ENCODE measurements at places on chromosomes 7 and 10.

DNA sequence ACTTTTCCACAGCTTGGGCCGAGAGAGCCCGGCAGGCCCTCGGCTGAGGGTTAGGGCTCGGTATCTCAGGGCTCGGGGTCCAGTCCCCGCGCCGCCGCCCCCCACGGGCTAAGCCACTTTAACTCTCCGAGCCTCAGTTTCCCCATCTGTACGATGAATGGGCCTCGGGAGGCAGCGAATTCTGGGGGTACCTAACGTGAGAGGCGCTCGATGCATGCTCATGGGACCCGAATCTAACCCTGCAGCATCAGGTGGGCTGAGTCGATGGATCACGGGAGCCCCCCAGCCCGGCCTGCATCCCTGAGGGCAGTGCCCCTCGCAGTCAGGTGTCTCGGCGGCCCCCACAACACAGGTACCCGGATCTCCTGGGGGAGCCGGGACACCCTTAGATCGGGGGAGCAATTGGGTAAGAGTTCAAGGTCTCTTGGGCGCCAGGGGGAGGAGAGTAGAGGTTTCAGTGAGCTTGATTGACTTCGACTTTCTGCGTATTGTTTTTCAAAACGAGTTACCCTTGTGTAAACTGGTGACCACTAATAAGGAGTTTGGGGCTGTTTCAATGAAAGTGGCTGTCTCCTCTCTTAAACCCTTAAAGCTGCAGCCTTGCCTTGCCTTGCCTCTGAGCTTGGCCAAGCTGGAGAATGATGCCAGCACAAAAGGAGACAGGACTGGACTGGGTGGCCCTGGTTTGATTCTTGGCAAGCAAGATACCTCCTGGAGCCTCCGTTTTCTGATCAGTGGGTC lies 631 bp downstream of the POR start:
- DNase-seq = peak; percentile 20

GRCh38 chr7:64875658-64876406 lies 27.2 kb upstream of the ZNF273 start:
- no peak for DNase-seq

DNA sequence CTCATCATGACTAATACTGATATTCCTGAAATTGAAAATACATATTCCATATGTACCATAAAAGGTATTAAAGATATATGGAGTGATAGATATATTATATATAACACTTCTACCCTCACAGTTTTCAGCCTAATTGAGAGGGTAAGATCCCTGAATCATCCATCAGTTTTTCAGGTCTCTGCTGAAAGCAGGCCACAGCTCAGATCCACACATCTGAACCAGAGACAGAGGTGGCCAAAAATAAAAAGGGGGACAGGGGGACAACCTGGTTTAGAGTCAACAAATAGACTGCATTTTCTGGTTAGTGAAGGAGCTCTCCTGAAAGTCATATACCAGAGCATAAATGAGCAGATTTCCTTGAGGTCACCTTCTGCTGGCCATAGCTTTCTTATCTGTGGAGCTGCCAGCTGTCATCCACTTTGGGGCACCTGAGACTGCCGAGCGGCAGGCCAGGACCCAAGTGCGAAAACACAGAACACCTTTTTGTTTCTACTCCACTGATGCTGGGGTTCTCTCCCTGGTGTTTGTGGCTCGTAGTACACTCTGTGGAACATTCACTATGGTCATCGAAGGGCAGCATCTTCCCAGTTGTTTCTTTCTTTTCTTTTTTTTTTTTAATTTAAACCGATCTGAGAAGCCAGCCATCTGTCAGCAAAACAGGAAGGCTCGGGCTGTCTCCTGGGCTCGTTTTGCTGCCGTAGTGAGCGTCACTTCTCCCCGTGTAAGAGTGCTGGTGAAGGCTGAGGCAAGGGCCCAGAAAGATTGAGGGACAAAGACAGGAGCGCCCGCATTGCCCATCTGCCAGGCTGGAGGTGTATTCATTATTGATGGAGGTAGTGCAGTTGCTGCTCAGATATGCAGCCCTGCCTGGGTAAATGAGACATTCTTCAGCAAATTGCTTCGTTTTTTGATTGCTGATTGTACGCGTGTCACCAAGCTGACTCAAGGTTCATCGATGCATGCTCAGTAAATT lies 13.5 kb downstream of the IKZF1 start:
- no peak for DNase-seq

DNA sequence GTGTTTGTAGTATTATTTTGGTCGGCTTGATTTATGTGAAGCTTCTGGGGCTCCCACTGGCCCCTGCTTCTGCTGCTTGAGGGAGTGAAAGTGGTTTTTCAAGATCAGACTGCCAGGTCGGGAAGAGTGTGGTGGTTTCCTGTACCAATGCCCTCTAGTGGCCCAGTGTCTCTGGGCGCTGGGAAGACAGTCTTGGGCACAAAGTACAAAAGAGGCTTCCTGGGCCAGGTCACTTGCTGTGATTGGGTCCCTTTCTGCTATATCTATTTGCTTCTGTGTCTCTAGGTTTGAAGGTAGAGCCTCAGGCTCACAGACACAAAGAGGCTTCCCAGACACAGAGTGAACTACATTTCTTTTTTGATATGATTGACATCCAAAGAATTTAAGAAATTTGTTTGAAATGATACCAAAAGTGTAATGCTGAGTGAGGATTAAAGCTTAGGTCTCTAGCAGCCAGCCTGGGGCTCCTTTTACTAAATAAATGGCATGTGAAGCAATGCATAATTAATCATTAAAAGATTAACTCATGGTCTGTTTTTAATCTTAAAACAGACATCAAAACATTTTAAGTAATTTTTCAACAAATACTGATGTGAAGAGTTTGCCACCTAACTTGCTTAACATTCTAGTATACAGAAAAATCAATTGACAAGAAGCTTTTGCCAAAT lies 36.3 kb downstream of the ABCB1 start:
- no peak for DNase-seq

GRCh38 chr10:50501924-50502452 lies 121.8 kb downstream of the SGMS1 start:
- no peak for DNase-seq

DNA sequence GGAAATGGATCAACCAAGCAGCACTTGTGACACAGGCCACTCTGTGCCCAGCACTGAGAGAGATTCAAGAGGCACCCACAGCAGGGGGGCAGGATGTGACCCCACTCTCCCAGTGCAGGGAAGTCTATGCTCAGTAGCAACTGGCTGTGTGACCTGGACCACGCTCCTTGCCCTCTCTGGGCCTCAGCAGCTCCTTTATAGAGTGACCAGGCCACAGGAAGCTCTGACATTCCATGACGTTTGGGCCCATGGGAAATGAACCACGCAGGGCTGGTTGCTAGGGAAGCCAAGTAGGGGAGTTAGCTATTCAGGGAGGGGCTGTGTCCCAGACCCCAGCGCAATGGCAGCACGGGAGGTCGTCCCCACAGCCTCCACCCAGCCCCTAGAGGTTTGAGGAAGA lies 232.6 kb downstream of the USP6NL start:
- no peak for DNase-seq

- DNase-seq = no peak
These were observed 281.6 kb downstream of the HGF start for GRCh38 chr7:81488210-81488609.
